ENCODE measurements at places on chromosomes 3 and 15.

- no peak for DNase-seq
Measured at GRCh38 chr3:179897231-179897630, 139.5 kb downstream of the PEX5L start.

GRCh38 chr3:129034642-129035041 is 25.9 kb upstream of the GP9 start:
- DNase-seq: no peak

DNA sequence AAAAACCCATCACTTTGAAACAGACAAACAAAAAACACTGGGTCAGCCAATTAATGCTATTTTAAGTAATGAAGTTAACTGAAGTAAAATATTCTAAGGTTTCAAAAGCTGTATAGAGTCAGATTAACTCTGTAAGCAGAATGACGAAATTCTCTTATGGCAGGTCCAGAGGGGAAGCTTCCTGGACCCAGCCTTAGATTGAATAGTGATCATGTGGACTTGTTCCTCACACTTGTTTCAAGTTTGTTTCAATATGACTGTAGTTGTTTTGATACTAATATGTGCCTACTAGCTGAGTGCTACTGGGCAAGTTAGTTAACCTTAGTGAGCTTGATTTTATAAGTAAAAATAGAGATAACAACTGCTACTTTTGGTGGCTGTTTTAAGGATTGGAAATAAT is 32.6 kb downstream of the PLS1 start:
- DNase-seq: no peak

- no peak for DNase-seq
Measured at GRCh38 chr3:36904641-36905040, 40.2 kb downstream of the TRANK1 start.

- no peak for DNase-seq
Measured at GRCh38 chr3:7700977-7701376, 800.6 kb upstream of the LMCD1 start.

DNA sequence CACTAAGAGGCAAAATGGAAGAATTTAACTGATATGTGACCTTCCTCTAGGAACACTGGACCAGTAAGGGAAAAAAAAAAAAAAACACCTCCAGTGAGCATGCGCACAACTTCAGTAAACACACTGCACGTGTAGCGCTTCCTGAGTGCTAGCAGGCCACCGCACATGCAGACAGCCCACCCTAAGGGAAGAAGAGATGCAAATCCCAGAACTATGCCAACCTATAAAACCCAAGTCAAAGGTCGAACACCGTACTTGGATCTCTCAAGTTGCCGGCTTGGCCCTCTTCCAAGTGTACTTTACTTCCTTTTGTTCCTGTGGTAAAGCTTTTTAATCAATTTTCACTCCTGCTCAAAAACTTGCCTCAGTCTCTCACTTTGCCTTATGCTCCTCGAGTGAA is 64.5 kb upstream of the CADPS start:
- no peak for DNase-seq
